Left renal cortex interstitium (tissue), 4 donors: ENCODE measurements at places on chromosomes 5 and 9.

GRCh38 chr9:85004818-85005413 lies 335.4 kb downstream of the NTRK2 start:
- DNase-seq = no peak

GRCh38 chr9:119884438-119884837 lies 515.2 kb upstream of the BRINP1 start:
- no peak for DNase-seq

GRCh38 chr9:99066571-99066970 lies 38.3 kb upstream of the TGFBR1 start:
- no peak for DNase-seq

- no peak for DNase-seq
These were observed 44.0 kb upstream of the AKNA start for GRCh38 chr9:114431770-114432169.

- no peak for DNase-seq
These were observed 230.0 kb upstream of the RGMB start for GRCh38 chr5:98543490-98543889.
